ELF-1 (cell line): ENCODE measurements at places on chromosomes 16 and 17.

GRCh38 chr16:20905576-20905975 lies 5.0 kb downstream of the LYRM1 start:
- DNase-seq: no peak

DNA sequence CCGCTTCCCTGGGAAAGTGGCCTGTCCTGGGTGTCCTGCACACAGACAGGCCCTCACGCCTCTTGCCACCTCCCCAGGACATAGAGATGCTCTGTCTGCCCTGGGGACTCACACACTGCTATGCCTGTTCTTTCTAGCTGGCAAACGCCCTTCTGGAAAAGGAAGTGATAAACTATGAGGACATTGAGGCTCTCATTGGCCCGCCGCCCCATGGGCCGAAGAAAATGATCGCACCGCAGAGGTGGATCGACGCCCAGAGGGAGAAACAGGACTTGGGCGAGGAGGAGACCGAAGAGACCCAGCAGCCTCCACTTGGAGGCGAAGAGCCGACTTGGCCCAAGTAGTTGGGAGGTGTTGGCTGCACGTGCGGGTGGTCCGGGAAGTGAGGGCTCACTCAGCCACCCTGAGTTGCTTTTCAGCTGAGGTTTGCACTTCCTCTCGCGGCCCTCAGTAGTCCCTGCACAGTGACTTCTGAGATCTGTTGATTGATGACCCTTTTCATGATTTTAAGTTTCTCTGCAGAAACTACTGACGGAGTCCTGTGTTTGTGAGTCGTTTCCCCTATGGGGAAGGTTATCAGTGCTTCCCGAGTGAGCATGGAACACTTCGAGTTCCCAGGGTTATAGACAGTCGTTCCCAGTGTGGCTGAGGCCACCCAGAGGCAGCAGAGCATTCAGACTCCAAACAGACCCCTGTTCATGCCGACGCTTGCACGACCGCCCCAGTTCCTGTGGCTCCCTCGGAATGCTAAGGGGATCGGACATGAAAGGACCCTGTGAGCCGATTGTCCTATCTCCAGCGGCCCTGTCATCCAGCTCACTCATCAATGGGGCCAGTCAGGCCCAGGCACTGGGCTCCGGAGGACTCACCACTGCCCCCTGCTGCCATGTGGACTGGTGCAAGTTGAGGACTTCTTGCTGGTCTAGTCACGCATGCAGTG lies 3.5 kb upstream of the RPL13 start:
- DNase-seq: peak; percentile 94

DNA sequence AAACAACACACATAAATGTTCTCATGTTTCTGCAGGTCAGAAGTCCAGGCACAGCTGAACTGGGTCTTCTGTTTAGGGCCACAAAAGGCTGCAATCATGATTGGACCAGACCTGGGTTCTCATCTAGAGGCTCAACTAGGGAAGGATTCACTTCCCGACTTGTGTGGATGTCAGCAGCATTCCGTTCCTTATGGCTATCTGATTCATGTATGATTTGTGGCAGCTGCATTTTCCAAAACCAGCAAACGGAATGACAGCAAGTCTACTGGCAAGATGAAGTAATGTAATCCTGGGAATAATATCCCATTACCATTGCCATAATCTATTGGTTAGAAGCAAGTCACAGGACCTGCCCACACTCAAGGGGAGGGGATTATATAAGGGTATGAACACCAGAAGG lies 22.1 kb downstream of the CEP112 start:
- DNase-seq: no peak

- DNase-seq: no peak
Observed at GRCh38 chr16:50146479-50147435, 6.3 kb upstream of the TENT4B start.

DNA sequence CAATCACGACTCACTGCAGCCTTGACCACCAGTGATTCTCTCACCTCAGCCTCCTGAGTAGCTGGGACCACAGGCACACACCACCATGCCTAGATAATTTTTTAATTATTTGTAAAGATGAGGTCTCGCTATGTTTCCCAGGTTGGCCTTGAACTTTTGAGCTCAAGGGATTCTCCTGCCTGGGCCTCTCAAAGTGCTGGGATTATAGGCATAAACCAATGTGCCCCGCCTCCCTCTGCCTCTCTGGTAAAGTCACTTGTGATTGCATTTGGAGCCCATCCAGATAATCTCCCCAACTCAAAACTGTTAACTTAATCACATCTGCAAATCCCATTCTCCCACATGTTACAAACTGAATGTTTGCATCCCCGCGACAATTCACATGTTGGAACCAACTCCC lies 11.8 kb upstream of the PECAM1 start:
- no peak for DNase-seq
